ENCODE measurements at places on chromosomes 2 and 18.

DNA sequence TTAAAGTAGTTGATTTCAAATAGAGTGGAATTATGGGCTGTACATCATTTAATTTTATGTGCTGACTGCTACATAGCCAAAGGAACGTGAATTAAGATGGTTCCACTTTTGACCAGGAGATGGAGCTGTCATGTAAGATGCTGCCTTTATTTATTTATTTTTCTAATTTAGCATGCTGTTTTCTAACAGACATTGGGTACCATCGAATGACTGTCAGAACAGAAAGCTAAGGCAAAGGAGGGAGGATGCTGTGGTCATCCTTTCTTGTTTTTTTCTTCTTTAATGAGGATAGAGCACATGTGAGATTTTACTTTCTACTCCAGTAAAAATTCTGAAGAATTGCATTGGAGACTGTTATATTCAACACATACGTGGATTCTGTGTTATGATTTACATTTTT lies at the start of gene SCN2A:
Gene SCN2A, plus strand, starts transcription at position 185 of the 400 bp plus-strand sequence. CDS start 56,410 bp downstream, outside the sequence.
- DNase-seq, result no peak

DNA sequence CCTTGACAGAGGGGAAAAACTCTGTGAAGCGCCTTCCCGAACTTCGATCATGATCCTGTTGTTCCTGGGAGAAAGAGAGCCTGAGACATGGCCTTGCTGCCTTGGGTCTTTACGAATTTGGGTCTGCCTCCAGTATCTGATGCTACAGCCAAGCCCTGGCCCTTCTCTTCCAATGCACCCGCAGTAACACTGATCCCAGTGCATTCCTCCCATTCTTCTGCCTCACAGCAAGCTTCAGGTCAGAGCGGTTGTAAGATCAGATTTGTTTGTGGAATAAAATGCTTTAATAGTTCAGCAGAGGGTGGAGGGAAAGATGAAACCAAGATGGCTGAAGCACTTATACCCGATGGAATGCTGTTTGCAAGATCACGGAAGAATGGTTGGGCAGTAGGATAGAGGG lies 196.7 kb upstream of the SIX2 start:
- DNase-seq, result no peak

DNA sequence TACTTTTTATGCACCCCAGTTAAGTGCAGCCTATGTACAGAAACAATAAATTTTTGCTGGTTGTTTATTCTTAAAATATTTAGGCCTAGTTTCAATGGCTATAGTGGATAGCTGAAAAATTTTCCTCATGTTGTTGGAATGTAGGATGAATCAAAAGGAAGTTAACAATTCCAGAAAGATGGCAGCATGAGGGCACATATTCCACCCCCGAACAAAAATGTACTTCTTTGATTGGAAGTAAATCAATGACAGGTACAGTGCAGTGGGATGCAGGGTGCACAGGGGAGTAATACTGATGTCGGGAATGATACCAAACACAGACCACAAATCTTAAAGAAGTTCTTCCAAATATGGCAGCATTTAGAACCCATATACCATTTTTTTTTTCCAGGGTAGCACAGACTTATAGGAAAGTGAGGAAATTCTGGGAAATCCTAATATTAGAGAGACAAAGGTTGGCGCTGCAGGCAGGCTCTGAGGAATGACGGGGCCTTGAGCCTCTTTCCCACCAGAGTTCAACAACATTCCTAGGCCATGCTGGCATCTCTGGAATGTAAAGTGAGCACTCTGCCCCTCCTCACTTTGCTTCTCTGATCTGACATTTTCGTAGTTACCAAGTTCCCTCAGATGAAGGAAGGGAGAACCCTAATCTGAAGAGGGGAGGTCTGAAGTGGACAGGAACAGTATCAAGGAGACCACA lies 36.6 kb upstream of the IKZF2 start:
- no peak for DNase-seq

DNA sequence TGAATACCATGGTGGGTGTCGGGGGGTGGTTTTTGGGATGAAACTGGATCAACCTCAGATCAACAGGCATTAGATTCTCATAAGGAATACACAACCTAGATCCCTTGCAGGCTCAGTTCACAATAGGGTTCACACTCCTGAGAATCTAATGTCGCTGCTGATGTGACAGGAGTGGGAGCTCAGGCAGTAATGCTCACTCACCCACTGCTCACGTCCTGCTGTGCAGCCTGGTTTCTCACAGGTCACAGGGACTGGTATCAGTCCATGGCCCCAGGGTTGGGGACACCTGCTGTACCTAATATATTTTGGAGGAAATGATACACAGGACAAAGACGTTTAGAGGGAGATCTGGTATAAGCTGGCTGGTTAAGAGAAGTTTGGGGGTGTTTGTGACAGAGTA lies 338.8 kb downstream of the PLCL1 start:
- no peak for DNase-seq

GRCh38 chr2:64862623-64863022 lies 126.6 kb upstream of the SLC1A4 start:
- no peak for DNase-seq

- DNase-seq, result no peak
These were observed 41.4 kb upstream of the EHBP1 start for GRCh38 chr2:62663920-62664795.

DNA sequence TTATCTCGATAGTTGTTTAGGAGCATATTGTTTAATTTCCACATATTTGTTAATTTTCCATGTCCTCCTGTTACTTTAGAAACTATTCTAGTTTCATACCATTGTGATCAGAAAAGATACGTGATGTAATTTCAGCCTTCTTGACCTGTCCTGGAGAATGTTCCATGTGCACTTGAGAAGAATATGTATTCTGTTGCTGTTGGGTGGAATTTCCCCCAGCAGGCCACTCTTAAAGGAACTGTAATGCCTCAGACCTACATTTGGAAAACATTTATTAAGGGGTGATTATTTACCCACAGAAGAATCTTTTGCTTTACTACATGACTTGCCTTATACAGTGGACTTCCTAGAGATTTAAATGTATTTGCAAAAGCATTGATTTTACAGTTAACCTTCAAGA lies 55.5 kb downstream of the LIMS1 start:
- DNase-seq, result no peak

DNA sequence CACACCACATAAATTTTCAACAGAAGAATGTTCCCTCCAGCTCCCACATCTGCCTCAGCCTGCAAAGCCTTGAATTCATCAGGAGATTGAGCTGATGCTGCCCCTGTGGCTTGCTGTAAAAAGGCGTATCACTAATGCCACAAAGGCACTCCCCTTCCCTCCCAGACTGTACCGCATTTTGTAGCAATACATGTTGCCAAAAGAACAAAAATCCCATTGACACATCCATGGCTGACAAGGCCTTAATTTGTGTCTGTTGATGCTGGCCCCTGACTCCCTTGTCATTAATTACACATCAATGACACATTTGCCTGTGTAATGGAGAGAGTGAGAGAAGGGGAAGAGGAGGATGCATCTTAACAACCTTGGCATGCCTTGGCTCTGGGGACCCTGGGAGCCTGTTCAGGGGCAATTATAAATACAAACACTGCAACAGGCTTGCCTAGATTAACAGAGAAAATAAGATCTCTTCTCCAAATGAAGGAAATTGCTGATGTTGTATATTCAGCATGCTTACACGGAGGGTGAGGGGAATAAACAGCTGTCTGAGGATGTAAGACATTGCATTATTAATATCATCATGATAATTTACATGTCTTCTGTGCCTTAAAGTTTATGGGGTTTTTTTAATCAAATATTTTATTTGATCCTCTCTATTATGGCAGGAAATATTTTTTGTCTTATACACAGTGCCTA lies 264.0 kb downstream of the SUCLG1 start:
- no peak for DNase-seq

GRCh38 chr2:143209570-143210445 lies 80.6 kb downstream of the ARHGAP15 start:
- no peak for DNase-seq

Measured in CD4-positive, alpha-beta T cell treated with Interleukin-6 at 100 ng/mL for 8 hours (primary cell).